ENCODE measurements at places on chromosomes 3 and 15.

DNA sequence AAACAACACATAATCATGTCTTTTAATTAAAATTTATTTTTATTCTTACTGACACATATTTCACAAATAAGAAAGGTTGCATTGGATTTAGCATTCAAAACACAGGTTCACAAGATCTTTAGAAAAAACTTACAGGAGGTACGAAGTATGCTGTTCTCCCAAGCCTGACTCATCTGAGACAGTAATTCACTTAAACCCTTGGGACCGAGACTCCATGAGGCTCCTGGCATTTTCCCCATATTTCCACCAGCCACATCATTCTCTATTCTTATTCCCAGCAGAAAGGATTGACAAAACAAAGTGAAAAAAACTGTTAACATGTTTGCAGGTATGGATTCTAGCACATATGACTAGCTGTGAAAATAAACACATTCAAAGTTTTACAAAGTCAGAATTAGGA lies 52.6 kb downstream of the CNTN3 start:
- DNase-seq, result peak; percentile 86

DNA sequence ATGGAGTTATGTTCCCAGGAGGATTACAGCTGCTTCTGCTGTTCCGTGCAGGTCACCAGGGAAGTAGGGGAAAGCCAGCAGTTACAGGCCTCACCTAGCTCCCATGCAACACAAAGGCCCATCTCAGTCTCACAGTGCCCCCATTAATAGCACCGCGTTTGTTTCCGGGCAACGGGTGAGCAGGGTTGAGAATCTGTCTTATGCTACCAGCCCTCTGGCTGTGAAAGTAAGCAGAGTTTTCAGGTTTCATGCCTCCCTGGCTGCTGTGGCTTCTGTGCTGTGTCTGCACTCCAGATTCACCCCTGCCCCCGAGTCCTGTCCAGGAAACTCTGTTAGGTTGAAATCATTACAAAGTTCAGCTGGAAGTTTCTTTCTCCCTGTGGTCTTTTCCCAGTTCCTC lies 254.4 kb upstream of the GPR149 start:
- no peak for DNase-seq

DNA sequence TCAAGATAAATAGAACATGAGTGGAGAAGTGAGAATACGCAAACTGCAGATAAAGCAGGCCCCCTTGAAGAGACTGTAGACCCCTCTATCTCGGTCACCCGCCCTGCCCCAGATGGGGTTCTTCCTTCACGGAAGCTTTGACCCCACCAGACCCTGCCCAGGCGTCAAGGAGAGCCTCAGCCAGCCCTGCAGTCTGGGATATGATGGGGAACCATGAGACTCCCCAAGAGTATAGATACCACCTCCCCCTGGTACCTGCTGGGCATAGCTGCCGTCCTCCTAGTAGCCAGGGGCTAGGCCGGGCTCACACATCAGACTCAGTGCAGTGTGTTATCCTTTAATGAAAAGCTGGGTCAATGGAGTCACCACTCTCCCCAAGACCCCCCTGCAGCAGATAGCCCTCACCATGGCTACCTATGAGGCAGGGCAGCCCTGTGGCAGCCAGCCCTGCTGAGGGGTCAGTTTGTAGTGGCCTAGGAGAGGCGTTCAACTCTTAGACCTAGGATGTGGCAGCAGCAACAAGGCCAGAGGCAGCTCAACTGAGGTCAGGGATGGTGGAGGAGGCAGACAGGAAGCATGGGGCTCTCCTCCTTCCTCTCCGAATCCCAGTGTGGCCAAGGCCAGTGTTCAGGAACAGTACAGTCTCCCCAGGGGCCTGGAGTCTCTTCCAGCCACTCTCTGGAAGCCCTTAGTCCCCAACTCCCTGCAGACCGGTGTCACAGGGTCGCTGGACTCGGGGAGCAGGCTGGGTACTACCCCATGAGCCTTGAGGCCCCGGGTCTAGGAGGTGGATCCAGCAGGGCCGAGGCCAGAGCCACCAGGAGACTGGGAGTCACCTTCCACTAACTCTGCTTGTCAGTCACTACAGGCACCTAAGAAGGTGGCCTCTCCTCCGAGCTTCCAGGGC lies 26.1 kb downstream of the PLXNB1 start:
- no peak for DNase-seq

DNA sequence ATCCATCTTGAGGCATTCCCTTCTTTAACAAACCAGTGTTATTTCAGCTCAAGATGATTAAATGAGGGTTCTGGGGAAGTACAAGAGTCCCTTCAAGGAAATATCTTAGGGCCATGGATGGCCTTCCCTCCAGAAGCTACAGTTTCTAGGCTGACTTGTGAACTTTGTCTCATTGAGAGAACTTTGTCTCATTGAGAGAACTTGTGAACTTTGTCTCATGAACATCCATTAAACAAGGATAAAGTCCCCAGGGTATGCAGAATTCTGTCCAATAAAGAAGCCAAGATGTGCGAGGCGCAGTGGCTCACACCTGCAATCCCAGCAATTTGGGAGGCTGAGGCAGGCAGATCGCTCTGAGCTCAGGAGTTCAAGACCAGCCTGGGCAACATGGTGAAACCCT lies 341.5 kb downstream of the THSD4 start:
- no peak for DNase-seq

GRCh38 chr3:6249679-6250078 lies 611.2 kb upstream of the GRM7 start:
- no peak for DNase-seq

DNA sequence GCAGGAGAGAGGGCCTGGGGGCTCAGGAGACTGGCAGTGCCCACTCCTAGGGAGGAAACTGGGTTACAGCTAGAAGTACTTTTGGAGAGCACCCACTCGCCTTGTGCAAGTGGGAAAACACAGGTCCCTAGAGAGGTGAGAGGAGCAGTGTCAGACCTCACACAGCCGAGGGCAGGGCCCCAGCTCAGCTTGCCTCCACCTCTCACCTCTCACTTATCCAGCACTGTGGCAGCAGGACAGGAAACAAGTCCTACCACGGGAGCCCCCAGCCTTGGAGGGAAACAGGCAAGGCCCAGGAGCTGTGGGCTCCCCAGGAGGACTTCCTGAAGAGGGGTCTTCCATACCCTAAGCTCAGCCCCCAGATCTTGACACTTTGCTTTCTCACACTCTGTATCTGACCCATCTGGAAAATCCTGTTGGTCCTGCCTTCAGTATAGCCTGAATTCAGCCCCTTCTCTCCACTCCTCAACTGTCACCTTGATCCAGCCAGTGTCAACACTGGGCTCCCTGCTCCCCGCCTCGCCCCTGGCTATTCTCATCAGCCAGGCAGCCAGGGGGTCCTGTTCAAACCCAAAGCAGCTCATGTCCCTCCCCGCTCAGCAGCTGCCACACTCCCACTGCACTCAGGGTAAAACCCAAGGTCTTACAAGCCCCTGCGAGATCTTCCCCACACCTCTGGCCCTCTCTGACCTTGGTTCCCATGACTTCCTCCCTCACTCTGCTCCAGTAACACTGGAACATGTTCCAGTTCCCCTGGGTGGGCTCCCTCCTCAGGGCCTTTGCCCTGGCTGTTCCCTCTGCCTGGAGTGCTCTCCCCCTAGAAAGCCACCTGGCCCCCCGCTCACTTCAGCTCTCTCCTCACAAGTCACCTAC lies 870 bp upstream of the TMEM40 start:
- DNase-seq, result no peak

GRCh38 chr3:14788644-14789043 lies 30.1 kb upstream of the FGD5 start:
- DNase-seq, result no peak

- peak; percentile 98 for DNase-seq
Observed at GRCh38 chr15:67927501-67928168, 87.8 kb upstream of the RNU6-1 start.

DNA sequence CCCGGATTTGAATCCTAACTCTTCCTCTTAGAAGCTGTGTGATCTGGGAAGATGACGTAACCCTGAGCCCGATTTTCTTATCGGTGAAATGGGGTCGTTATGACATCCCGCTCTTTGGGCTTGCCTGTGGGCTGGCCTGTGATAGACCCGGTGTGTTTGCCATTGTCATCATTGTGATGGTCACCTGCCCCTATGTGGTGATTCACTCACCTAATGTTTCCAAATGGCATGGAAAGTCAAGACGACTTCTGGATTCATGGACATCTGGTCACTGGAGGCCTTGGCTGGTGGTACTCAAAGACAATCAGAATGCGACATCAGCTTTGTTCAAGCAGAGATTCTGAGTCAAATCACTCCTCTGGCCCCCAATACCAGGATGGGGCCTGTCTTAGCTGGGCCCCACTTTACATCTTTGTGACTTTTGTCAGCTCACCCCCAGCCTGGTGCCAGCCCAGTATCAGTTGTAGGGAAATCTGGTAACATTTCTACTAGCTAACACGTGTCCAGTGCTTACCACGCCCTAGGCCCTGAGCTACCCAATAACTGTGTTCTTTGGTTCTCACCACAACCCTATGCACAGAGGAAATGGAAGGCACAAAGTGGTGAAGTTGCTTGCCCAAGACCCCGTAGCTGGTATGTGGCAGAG lies 2.8 kb downstream of the TMEM43 start:
- no peak for DNase-seq

DNA sequence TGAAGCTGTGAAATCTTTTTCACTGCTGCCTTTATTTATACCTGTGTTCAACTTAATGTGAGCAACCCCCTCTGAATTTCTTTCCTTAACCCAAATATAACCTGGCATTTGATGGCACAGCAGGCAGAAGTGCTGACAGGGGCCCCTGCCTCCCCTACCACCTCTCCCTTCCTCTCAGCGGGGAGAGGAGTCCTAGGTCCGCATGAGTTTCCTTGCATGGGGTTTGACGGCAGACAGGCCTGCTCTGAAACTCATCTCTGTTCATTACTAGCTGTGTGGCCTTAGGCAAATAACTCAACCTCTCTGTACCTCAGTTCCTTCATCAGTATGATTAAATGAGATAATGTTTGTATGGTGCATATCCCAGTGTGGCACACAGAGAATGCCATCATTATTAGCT lies 79.7 kb downstream of the SEC22A start:
- no peak for DNase-seq

DNA sequence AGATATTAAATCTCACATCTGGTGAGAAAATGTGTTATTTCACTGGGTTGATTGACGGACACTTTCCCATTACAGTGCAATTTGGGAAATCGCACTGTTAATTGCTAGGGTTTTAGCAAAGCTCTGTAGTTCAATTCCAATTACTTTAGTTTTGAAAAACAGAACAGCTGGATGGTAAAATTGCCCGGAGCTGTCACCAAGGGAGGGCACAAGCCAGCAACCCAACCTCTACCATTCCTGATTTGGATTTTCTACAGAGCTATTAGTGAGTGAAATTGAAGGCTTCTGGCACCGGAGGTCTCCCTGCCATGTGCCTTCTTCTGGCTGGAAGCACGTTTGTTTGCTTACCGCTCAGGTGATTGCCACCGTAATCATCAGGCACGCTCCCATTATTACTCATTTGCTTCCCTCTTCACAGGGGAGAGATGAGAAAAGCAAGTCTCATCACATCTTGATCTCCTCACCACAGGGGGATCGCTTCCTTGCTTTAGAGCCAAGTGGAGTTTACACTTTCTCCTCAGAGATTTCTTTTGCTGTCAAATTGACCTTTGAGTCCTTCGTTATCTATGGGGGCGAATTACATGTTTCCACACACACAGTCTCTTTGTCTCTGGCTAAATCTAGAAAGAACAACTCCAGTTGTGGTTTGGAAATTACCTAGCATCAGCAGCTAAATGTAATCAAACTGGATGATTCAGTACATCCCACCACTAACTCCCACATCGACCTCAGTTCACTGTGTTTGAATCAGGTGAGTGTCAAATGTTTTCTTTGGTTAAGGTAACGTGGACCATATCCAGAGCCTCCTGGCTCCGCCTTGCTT lies 421.7 kb upstream of the GOLIM4 start:
- no peak for DNase-seq

DNA sequence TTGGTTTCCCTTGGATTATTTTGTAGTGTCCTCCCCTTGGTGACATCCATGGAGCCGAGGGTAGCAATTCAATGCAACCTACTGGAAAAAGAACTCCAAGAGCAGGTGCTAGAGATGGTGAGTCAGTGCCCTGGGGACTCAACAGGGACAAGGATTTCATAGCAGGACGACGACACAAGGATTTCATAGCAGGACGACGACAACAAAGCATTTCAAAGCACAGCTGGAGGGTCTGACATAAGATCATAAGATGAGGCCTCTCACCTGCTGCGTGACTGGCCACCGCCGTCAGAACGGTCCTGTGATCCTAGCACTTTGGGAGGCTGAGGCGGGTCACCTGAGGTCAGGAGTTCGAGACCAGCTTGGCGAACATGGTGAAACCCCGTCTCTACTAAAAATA lies 22.5 kb downstream of the NRROS start:
- no peak for DNase-seq

DNA sequence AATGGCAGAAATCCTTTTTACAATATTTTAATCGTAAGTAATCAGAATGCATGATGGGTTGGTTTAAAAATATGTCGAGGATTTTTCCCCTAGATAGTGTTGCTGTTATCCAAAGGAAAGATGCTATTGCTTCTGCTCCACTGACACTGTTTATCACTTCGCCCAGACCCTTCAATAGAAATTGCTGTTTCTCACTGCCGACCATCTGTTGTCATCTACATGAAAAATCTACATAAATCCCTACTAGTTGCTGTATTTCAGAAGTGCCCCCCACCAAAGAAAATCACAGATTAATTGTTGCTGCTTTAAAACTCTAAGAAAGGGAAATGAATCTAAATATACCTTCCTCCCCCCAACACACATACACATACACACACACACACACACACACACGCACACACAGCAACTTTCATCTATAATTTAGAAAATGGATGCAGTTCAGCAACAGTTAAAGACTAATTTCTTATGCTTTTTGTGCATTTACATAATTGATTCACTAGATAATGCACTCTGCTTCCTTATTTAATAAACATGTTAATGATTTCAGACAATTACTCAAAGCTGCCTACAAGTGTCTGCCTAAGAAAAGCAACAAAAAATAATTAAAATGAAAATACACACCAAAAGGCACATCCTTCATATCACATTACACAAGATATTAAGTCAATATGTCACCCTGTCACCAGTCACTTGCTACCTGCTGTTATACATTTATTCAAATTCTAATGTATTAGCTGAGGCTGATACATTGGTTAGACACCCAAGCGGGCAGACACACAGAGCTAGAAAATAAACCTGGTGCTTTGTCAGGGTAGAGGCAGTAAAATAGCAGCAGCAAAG lies 82.8 kb downstream of the RORA start:
- no peak for DNase-seq

DNA sequence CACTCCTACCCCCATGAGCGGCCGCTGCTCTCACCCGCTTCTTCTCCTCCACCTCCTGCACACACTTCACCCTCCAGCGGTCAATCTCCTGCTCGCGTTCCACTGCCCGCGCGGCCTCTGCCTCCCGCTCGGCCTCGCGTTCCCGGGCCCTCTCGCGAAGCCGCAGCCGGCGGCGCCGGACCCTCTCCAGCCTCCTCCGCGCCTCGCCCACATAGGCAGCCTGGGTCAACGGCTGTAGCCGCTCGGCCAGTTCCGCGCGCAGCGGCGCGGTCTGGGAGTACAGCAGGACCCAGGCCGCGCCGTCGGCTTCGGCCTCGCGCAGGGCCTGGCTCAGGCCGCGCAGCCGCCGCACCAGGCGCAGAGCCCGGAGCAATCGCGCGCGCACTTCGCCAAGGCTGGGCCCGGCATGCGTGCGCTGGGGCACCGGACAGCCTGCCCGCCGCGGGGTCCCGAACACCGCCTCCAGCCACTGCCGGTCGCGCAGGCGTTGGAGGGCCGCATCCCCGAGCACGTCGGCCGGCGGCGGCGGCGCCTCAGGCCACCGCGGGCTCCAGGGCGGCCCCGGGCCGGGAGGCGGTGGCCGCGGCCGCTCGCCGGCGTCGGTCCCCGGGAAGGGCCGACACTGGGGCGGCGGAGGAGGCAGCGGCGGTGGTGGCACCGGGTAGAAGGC lies 595 bp downstream of the PDCD7 start:
- DNase-seq, result peak; percentile 46

GRCh38 chr3:62248734-62249483 lies 124.4 kb downstream of the FEZF2 start:
- DNase-seq, result no peak

Measured in fibroblast of skin of back (primary cell).